ENCODE measurements at places on chromosomes 4 and X. TPM values are rescaled to one million over a fixed set of nuclear protein-coding genes. Genes with fewer than 3 reads are reported as not detected.

DNA sequence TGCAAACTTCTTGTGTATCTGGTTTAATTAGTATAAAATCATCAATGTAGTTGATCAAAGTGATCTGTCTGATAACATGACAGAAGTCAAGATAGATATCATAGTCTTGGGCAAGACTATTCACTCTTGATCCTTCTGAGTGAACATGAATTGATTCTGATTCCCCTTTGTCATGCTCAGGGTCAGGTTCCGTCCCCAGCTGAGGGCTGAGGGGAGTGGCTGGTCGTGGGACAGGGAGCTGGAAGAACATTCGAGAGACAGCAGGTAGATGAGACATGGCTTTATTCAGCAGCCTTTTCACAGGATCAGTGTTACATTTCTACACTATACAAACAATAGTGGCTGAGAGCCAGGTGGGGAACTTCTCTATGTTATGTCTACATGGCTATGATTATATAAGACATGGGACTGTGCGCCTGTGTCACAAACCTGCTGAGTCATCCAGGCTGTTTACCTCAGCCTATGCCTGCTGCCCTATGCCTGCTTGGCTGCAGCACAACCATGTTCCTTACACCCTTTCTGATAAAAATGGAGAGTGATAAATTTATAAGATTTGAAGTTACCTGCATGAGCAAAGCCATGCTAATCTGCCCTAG lies 586.9 kb upstream of the NR3C2 start:
- H3K36me3 ChIP-seq: no peaks in the 10 kb centered on the region
- no peak overlapping the region for H3K27ac ChIP-seq
- H3K4me3 ChIP-seq: no peak overlapping the region

FRMPD3 gene
- total RNA-seq: 0.04 TPM

SLC39A8 gene
- total RNA-seq: 22.3 TPM

DNA sequence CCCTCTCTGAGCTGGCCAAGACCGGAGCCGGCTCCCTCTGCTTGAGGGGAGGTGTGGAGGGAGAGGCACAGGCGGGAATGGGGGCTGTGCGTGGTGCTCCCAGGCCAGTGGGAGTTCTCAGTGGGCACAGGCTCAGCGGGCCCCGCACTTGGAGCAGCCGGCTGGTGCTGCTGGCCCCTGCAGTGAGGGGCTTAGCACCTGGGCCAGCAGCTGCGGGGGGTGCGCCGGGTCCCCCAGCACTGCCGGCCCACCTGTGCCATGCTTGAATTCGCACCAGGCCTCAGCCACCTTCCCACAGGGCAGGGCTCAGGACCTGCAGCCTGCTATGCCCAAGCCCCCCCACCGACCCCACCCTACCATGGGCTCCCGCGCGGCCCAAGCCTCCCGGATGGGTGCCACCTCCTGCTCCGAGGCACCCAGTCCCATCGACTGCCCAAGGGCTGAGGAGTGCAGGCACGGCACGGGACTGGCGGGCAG lies 602.5 kb downstream of the KCTD8 start:
- peaks cover 16% of the 10 kb centered on the region for H3K4me1 ChIP-seq
- no peak overlapping the region for H3K27ac ChIP-seq
- no peaks in the 10 kb centered on the region for H3K36me3 ChIP-seq
- no peak overlapping the region for H3K4me3 ChIP-seq

GRCh38 chr4:98565681-98566301 lies 92.6 kb downstream of the TSPAN5 start:
- peaks cover 20% of the 10 kb centered on the region for H3K4me1 ChIP-seq
- H3K27me3 ChIP-seq: no peaks in the 10 kb centered on the region
- H3K27ac ChIP-seq: peak overlapping the region; percentile 20
- no peak overlapping the region for H3K4me3 ChIP-seq
- DNase-seq: no peak

GRCh38 chr4:118081434-118081833 lies 47.1 kb downstream of the NDST3 start:
- DNase-seq: no peak
- H3K4me1 ChIP-seq: no peaks in the 10 kb centered on the region
- H3K4me3 ChIP-seq: no peak overlapping the region
- H3K27ac ChIP-seq: no peak overlapping the region
- no peaks in the 10 kb centered on the region for H3K27me3 ChIP-seq

DNA sequence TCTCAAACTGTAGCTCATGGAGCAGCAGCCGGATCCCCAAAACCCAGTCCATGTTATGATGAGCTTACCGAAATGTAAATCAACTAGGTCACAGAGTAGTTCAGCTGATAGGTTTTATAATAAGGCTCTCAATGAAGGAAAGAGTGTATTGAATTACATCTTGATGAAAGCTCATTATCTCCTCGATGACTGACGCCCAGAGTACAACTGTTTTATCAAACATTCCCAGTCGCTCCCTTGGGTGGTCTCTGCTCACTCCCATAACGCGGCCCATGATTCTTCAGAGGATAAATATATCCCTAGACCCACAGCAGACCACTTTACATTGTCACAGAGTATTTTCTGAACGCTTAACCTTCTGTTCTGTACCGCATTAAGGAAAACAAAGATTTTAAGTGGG lies 452.3 kb upstream of the GALNT7 start:
- H3K4me3 ChIP-seq: no peak overlapping the region
- H3K4me1 ChIP-seq: no peaks in the 10 kb centered on the region
- no peaks in the 10 kb centered on the region for H3K27me3 ChIP-seq
- DNase-seq: no peak
- H3K36me3 ChIP-seq: no peaks in the 10 kb centered on the region
- H3K27ac ChIP-seq: no peak overlapping the region

Data from hepatocyte (in vitro differentiated cells).